ENCODE measurements at places on chromosomes 12 and 14. TPM values are rescaled to one million over a fixed set of nuclear protein-coding genes. Genes with fewer than 3 reads are reported as not detected.
A peak's percentile ranks its signal among the peaks of the same experiment; 100 is the strongest.

Gene PLCZ1
- total RNA-seq: not detected

Gene SLC2A13
- total RNA-seq: 30.8 TPM

Gene PPP1R1A
- 5.8 TPM for total RNA-seq

Gene IFT43
- 11.6 TPM for total RNA-seq

GRCh38 chr14:98711453-98711852 lies 560.5 kb downstream of the BCL11B start:
- DNase-seq: peak; percentile 3

GRCh38 chr12:53937596-53938325 lies 870 bp upstream of the HOXC13 start:
- no peak for DNase-seq

- DNase-seq: no peak
These were observed 89.4 kb downstream of the TMEM30B start for GRCh38 chr14:61191733-61192132.

DNA sequence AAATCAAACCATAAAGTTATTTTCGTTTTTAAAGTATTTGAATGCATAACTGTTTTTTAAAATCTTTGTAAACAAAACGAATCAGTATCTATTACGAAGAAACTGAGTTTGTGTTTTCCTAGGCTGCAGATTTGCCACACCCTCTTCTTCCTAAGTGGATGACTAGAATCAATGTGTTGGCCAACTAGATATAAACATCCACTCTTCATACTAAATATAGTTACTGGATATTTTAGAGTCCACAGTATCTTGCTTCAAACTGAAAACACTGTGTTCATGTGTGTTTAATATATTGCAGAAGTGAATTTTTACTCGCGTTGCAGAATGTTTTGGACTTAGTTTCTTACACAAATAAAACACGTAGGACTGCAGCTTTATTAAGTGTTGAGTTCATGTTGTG lies 63.2 kb downstream of the KLHL28 start:
- no peak for DNase-seq

Data from stomach (tissue), 19 donors.